Left cardiac atrium (tissue), 4 donors: ENCODE measurements at places on chromosomes 13 and 19.

- DNase-seq, result peak; percentile 99
Measured at GRCh38 chr19:38374332-38375097, at the start of gene PSMD8. PSMD8 (plus strand) TSS chr19:38374571; CDS start chr19:38374602, 31 bp downstream.

GRCh38 chr19:14556662-14557188 is 15.1 kb downstream of the NDUFB7 start:
- DNase-seq, result peak; percentile 80

DNA sequence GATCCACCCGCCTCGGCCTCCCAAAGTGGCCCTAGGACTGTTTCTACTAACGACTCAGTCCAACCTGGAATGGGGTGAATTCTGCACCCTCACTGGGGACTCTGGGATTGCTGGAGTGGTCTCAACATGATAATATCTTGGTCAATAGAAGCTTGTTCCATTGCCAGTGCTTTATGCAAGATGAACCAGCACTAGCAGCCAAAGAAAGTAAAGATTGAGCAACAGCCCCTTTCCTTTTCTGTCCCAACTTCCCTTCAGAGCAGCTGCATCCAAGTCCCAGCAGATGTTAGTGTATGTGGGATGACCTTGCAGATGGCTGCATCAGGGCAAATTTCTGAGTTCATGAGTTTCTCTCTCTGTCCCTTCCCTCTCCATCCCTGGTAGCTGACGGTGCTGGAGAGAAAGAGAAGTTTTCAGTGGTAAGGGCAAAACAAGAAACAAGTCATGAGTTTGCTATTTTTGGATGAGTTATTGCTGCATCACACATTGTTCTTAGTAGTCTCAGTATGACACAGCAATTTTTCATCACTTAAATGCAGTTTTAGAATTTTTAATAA is 183.6 kb upstream of the EDNRB start:
- peak; percentile 37 for DNase-seq

DNA sequence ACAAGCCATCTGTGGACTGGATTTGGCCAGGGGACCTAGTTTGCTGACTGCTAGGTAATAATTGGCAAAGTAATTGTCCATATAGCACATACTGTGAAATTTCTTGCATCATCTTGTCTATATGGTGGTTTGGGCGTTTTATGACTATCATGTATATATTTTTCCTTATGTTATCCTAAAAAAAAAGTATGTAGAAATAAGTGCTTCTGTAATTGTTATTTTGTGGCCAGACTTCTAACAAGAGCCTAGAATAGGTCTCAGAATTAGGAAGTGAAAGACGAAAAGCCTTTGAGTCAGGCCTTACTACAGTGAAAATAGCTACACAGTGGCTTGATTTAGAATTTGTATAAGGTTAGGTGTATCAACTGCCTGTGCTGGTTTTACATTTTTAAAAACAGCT is 4.2 kb downstream of the FNDC3A start:
- DNase-seq, result no peak

GRCh38 chr13:113151745-113152690 is 6.4 kb upstream of the PROZ start:
- no peak for DNase-seq

- no peak for DNase-seq
Measured at GRCh38 chr13:32542221-32542620, 3.6 kb upstream of the N4BP2L2 start.
